ENCODE measurements at places on chromosomes 6 and 20.

- DNase-seq: no peak
Observed at GRCh38 chr6:162856885-162857284, 129.1 kb downstream of the PACRG start.

GRCh38 chr6:64782877-64783276, 924.1 kb downstream of the EYS start:
- DNase-seq: no peak

DNA sequence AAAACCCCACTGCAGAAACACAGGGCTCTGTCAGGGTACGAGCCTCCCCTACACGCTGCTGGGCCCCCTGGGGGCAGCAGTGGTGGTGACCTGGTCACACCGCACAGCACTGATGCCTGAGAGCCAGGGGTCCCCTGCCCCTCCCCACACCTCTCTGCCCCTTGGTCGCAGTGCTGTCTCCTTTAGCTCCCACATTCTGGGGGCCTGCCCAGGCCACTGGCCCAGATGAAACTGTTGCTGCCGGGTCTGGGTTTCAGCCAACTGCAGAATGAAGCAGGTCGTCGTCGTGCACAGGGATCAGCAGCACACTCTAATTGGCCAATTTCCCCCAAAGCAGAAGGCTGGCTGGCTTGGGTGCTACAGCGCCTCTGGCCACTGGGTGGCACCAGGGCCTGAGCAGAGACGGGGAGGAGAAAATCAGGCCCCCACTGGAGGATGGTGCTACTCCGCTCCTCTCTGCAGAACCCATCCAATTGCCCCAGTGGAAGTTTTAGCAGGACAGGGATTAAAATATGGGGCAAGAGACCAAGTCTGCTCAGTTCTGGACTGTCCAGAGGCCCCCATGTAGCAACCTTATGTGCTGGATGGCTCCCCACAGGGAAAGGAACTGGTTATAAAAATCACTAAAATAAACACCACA, 26.1 kb downstream of the DIDO1 start:
- peak; percentile 66 for DNase-seq

GRCh38 chr6:158805698-158806377, 13.3 kb downstream of the EZR start:
- DNase-seq: no peak

GRCh38 chr6:109441069-109441816, 719 bp downstream of the SMPD2 start:
- peak; percentile 23 for DNase-seq

GRCh38 chr6:55953335-55953734, 77.9 kb upstream of the BMP5 start:
- DNase-seq: no peak

DNA sequence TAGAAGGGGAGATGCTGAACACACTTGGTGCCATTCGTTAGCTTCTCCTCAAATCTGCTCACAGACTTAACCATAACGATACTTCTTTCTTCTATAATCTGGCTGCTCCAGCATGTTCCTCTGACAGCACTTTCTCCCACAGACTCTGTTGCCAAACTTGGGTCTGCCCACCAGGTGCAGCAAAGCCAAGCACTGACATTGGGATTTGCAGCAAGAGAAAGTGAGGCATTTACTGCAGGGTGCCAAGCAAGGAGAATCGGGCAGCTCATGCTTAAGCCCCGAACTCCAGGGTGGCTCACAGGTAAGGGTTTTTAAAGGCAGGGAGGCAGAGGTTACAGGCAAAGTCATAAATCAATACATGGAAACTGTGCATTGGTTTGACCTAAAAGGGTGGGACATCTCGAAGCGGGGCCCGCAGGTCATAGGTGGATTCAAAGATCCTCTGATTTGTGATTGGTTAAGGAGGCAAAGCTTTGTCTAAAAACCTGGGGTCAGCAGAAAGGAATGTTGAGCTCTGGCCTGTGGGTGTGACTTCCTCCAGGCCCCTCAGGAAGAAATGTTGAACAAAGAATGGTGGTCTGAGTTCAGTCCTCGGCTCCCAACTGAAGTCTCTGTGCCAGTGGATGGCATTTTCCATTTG, 25.1 kb upstream of the PNPLA1 start:
- no peak for DNase-seq

DNA sequence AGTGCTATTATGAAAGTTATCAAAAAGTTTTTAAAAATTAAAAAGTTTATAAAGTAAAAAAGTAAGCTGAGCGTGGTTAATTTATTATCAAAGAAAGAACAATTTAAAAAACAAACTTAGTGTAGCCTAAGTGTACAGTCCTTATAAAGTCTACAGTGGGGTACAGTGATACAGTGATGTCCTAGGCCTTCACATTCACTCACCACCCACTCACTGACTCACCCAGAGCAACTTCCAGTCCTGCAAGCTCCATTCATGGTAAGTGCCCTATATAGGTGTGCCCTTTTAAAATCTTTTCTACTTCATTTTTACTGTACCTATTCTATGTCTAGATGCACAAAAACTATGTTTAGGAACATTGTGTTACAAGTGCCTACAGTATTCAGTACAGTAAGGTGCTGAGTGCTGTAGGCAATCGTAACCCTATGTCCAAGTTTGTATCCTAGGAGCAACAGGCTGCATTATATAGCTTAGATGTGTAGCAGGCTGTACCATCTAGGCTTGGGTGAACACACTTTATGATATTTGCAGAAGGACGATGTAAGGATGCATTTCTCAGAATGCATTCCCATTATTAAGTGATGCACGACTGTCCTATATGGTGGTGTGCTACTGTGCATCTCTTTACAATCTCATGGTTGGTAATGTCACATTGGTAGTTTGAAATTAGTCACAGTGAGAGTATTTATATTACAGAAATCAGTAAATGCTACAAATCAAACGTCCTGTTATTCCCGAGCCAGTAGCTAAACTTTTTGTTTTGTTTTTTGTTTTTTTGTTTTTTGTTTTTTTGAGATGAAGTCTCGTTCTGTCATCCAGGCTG, 158.3 kb downstream of the GMPR start:
- DNase-seq: no peak

DNA sequence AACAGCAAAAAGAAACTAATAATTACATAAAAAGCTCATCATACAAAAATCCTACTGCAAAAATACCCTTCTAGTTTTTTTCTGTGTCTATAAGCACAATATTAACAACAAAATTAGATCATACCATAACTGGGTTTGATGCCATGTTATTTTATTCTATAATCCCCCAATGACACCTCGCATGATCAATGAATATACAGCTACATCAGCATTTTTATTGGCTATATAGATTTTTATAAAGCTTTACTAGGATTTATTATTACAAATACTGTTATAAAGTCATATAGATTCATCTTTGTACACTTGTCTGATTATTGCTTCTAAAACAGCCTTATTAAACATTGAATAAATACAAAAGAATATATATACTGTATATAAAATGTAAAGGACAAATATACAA, 45.1 kb upstream of the GLP1R start:
- DNase-seq: no peak

DNA sequence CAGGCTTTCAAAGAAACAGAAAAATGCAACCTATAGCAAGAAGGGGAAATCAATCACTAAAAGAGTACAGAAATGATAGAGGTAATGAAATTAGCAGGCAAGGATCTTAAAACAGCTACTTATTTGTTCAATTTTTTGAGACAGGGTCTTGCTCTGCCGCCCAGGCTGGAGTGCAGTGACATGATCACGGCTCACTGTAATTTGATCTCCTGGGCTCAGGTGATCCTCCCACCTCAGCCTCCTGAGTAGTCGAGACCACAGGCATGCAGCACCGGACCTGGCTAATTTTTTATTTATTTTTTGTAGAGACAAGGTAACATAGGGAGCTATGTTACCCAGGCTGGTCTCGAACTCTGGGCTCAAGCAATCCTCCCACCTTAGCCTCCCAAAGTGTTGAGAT, 21.6 kb downstream of the TFB1M start:
- no peak for DNase-seq

GRCh38 chr6:118054082-118054481, 147.0 kb downstream of the SLC35F1 start:
- DNase-seq: no peak

GRCh38 chr6:37202788-37203491, 33.0 kb downstream of the PIM1 start:
- DNase-seq: no peak

All from stimulated activated CD4-positive, alpha-beta T cell treated with anti-CD3 and anti-CD28 coated beads, Interleukin-12 subunit alpha, Interleukin-12 subunit beta, amount 100 ng/mL, for 48 hours (primary cell).